ENCODE measurements at places on chromosomes 2 and 18. TPM values are rescaled to one million over a fixed set of nuclear protein-coding genes. Genes with fewer than 3 reads are reported as not detected.

DNA sequence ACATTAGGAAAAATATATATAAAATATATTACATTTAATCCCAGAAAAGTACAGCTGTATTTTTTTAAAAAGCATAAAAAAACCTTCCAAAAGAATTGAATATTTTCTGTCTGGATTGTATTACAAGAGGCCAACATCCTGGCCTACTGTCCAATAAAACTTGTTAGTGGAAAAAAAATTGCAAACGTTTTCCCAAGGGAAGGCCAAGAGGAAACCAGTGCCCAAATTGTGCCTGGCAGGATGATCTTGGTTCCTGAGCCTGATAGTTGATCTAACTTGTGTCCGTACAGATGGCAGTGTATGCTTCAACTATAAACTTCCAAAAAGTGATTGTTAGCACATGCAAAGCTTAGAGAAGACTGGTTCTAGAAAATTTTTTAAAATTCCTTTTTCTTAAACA lies 90.6 kb upstream of the LPIN2 start:
- DNase-seq: peak; percentile 21

DNA sequence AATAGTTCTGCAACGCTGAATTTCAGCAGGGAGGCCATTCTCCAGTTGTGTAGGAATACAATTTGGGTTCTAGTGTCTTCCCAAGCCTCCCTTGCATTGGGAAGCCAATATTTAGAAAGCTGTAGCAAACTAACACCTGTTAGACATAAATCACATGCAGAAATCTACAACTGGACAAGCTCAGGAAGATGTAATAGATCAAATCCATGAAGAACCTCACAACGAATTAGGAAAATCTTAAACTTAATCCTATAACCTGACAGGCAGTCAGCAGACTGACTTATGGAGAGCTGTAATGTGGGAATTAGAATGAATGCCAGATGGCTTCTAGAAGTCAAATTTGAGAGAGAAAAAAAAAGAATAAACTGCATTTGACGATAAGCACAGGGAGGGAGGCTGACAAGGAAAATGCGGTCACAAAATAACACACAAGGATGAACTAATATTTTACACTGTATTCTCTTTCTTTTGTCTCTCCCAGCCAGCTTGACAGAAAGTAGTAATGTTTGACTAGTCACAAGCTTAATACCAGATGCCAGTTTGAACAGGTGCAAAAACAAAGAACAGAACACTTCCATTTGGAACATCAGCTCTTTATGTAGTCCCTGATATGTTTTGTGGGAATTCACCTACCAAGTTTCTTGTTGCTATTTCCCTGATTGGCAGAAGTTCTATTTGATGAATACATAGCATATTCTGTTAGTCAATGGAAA lies 50.8 kb upstream of the FANCL start:
- DNase-seq: no peak

MAP3K20 gene
- total RNA-seq: 32.8 TPM

DNA sequence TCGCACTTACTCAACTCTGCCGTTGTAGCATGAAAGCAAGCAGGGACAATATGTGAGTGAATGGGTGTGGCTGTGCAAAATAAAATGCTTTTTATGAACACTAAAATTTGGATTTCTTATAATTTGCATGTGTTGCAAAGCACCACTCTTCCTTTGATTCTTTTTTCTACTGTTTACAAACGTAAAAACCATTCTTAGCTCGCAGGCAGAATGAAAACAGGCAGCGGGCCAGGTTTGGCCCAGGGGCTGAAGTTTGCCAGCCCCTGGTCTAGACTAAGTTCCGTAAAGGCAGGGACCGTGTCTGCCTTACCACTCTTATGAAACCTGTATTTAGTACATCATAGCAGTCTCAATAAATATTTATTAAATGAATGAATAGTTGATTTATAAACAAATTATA lies 83.7 kb upstream of the SPATS2L start:
- DNase-seq: no peak

- no peak for DNase-seq
Measured at GRCh38 chr2:126753501-126754212, 97.7 kb downstream of the GYPC start.

GRCh38 chr18:48820483-48821250 lies 130.1 kb downstream of the SMAD7 start:
- DNase-seq: no peak

DNA sequence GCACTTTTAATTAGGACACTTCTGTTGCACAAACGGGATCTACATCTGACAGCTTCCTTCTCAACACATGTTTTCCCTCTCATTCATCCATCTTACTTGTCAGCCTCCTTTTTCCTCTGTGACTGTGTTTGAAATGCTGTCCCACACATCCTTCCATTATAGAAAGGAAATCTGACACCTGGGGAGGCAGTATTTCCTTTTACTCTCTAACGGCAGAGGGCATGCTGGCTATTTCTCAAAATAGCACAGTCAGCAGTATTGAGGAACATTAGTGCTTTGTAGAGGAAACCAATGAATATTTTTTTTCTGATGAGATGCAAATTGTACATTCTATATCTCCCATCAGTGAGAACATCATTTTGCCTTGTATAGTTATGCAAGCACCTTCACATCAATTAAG lies 668.7 kb downstream of the SLC4A3 start:
- DNase-seq: no peak

ERMN gene
- total RNA-seq: not detected

DNA sequence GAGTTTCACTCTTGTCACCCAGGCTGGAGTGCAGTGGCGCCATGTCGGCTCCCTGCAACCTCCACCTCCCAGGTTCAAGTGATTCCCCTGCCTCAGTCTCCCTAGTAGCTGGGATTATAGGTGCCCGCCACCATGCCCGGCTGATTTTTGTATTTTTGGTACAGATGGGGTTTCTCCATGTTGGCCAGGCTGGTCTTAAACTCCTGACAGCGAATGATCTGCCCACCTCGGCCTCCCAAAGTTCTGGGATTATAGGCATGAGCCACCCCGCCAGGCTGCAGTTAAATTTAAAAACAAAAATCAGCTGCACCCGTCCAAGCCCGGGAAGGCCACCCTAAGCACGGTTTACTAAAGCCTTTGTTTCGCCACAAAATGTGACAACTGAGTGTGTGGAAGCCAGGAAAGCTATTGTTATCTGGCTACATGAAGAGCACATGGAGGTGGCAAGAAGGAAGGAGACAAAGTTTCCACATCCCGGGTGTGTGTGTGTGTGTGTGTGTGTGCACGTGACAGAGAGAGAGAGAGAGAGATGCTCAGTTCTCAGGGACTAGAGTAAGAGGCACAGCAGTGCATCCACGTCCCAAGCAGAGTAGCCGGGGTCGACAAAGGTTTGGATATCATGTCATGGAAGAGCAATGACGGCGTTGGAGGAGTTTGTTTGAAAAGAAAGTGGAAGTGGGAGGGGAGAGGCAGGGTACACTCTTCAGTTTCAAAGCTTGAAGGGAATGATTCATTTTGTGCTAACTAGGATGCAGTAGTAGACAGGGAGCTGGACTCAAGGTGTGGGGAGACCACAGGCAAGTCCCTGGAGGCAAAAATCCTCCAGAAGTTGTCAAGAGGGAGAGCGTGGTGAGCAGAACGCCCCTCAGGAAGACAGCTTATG lies 20.1 kb downstream of the INPP5D start:
- no peak for DNase-seq

DNA sequence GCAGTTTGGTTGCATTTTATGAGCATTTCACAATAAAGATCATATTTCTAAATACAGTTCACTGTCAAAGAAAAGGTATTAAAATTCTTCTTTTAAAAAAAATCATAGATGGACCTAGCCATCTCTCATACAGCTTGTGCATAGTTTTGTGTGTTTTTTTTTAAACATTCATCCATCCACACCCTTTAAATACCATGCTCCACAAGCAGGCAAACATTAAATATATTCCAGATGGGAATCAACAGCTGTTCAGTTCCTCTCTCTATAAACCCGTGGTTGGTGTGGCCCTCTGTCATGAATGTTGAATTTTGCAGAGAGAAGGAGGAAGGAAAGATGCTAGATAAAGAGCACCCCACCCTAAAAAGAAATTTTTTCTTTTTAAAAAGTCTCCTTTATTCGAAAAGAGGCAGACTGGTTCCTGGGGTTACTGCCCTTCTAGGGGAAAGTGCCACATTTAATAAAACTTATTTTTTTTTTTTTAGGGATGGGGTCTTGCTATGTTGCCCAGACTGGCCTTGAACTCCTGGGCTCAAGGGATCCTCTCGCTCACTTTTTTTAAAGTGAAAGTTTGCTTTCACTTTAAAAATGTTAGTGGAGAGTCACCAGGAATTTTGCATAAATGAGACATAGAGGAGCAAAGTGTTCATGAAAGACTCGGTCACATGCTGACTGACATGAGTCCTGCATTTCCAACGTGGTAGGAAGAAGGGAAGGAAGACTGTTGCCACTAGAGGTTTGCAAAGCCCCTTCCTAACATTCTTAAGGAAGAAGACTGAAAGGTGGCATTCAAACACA lies 73.9 kb upstream of the LMAN1 start:
- DNase-seq: no peak

ERFE gene
- 11.1 TPM for total RNA-seq

DNA sequence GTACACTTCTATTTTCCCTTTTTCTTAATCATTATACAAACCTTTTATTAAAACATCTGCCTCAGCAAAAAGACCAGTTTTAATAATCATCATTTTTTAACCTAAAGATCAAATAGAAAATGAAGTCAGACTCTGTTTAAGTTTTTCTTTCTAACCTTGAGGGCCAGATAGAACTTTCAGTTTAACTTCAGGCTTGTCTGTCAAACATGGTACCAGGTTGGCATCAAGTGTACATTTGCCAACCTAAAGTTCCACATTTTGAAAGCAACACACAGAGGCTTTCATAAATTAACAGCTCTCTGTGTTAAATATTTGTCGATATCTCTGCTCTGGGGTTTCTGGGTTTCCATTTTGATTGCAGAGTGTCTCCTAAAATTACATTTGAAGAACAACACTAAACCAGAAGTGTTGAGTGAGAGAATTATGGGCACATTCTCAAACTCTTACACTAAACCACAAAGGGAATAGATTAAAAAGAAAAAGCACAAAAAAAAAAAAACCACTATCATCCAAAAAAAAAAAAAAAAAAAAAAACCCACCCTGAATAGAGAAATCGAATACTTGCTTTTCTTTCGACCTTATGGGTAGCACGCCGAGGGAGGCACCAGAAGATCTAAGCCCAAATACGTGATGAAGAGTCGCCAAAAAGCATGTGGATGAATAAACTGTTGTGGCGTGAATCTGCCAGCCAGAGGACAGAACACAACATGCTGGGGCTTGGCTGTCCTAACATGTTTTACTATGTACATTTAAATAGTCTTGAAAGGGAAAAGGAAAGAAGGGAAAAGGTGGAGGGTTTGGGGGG lies 166.2 kb downstream of the TCF4 start:
- DNase-seq: peak; percentile 47

SYT4 gene
- total RNA-seq: not detected

SRD5A2 gene
- total RNA-seq: not detected

- no peak for DNase-seq
Measured at GRCh38 chr2:15814403-15814802, 125.9 kb upstream of the MYCN start.

DNA sequence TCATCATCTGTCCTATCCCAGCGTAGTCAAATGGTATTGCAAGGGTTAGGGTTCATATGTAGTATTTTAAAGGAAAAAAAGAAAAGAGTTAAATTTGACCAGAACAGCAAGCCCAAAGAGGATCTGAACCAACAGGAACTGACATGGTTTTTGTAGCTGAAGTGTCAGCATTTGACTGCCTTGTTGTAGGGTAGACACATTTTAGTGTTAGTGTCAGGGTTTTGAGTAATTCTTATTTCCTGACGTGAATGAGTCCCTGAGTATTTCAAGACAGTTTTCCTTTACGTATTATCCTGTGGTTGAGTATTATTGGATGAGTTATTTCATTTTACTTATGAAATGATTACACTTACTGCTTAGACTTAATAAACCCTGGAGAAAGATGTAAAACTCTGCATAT lies 173.3 kb upstream of the ZEB2 start:
- DNase-seq: no peak

DNA sequence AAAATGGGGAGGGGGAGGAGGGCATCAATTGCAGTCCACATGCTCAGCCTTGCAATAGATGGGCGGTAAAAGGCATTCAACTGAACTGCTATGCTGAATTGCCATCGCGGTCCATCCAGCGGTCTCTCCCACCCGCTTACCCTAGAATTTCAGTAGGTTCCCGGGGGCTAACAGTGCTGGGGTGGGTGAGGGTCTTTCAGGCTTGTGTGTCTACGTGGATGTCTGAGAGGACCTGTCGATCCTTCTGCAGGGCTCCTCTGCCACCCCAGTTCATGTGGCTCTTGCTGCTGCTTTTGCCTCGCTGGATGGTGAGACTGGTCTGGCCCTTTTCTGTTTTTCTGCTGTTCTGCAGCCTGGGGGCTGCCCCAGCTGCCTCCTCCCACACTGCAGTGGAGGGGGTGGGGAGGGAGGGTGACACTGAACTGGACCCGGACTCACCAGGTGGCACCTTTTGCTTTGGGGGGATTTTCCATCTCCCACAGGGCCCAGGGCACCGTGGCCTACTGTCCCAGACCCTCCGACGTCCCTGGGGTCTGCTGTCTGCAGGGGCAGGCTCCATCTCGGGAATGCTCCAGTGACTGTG lies 14.1 kb downstream of the ACKR3 start:
- no peak for DNase-seq

- no peak for DNase-seq
Measured at GRCh38 chr18:79684787-79685186, 5.2 kb downstream of the CTDP1 start.

- DNase-seq: no peak
Measured at GRCh38 chr2:158577141-158577540, 120.4 kb downstream of the PKP4 start.

DNA sequence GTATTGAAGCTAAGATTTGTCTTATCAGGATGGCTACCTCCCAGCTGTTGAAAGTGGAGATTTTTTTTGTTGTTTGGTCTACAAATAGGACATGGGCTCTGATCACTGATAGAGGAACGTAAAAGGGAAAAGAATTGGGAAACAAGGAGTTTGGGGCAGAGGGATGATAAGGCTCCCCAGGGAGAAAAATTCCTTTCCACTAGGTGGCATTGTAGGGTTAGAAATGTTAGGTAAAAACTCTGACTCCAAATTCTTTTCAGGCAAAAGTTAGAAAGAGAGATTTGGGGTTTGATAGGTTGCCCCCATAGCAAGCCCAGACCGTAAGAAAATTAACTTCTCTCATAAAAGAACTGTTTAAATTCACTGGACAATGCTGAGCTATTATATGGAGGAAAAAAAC lies 19.8 kb downstream of the CMPK2 start:
- DNase-seq: no peak

CPLX4 gene
- not detected for total RNA-seq

DNA sequence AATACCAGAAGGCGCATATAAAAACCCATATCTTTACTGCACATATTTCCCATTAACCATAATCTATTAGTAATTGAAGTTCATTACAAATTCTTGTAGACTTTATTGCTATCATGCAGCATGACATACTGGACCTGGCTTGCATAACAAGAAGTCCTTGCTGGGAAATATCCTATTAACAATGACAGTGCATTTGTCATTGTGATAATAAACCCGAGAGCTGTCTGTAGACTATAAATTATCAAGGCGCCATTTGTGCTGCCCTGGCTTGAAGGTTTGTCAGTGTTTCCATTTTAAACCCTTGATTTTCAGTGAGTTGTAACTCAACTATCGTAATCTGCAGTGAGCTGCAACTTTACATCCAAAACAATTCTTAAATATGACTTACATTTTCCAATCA lies 59.0 kb downstream of the HNMT start:
- no peak for DNase-seq

GRCh38 chr18:62758591-62758990 lies 43.2 kb downstream of the PHLPP1 start:
- DNase-seq: no peak

GRCh38 chr2:100895934-100896685 lies 76.2 kb downstream of the NPAS2 start:
- DNase-seq: no peak

GPAT2 gene
- total RNA-seq: not detected

Measured in MG63 (cell line).